ENCODE measurements at places on chromosomes 6 and 20.

DNA sequence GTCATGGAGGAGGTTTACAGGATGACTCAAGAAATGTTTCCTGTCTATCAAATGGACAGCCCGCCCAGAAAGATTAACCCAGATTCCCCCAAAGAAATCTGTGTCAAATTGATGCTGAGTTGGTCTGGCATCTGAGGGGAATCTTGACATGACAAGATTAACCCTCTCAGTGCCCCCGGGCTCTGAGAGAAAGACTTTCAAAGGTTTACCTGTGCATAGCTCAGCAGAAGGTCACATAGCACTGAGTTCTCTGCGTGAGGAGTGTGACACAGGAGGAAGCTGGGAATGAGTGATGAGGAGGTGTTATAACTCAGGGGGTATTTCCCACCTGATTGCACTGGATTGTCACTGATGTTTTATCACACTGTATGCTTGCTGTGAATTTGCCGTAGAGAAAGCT is 601.2 kb downstream of the DHX35 start:
- no peak for DNase-seq

GRCh38 chr6:170347091-170347490 is 40.5 kb downstream of the FAM120B start:
- no peak for DNase-seq

- no peak for DNase-seq
Measured at GRCh38 chr6:29631860-29632731, 887 bp downstream of the GABBR1 start.

DNA sequence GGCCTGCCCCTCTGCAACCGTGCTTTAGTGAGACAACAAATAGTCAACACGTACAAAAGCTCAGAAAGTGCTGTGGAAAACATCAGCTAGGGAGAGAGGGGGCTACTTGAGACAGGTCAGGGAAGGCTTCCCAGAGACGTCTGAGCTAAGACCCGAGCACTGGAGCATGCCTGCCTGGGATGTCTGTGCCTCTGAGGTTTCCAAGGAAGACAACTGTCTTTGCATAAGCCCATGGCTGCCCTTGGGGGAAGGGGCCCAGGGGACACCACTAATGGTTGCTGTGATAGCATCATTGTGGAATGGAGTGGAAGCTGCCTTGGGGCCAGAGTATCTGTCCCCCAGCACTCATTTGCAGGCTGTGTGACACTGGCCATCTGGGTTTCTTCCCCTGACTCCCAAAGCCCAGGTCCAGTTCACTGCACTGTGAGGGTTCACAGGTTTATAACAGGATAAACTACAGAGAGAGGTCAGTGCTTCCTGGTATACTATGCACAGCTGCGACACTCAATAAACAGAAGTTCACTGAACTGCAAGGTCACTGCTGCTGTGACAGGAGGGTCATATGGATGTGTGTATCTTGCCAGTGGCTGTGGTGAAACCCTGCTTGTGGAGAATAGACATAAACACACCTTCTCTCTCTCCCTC is 1.5 kb upstream of the ARFGEF2 start:
- no peak for DNase-seq

DNA sequence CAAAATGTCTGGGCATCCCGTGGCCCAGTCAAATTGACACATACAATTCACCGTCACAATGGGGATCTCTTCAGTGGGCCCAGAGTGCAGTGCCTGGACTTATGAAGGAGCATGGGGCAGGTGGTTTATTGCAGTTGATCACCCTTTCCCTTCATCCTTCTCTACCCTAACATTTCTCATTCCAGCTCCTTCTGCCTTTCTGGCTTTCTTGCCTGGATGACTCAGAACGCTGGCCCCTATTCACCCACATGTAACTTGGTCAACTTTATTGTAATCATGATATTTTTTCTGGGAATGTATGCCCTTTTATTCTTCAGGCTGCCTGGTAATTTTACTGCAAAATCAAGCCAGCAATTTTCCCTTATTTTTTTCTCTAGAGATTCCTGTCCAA is 179.9 kb upstream of the DTNBP1 start:
- DNase-seq, result no peak

GRCh38 chr6:22239261-22239921 is 57.4 kb downstream of the PRL start:
- DNase-seq, result no peak

GRCh38 chr20:22055981-22056380 is 350.5 kb downstream of the PAX1 start:
- DNase-seq, result no peak

DNA sequence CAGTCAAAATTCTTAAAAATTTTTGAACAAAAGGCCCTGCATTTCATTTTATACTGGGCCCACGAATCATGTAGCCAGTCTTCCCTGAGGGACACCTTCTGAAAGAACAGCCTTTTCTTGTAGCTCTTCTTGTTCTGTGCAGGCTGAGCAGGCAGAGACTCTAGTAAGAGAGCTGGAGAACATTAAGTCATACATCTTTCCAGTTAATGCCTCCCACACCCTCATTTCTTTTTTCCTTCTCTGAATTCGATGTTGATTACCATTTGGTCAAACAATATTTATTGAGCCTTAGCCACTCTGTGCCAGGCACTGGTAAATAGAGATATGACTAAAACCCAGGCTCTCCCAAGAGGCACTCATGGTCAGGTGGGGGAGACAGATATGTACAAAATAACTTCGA is 33.6 kb downstream of the METTL24 start:
- no peak for DNase-seq

- no peak for DNase-seq
Measured at GRCh38 chr6:45138765-45139164, 189.4 kb upstream of the RUNX2 start.

DNA sequence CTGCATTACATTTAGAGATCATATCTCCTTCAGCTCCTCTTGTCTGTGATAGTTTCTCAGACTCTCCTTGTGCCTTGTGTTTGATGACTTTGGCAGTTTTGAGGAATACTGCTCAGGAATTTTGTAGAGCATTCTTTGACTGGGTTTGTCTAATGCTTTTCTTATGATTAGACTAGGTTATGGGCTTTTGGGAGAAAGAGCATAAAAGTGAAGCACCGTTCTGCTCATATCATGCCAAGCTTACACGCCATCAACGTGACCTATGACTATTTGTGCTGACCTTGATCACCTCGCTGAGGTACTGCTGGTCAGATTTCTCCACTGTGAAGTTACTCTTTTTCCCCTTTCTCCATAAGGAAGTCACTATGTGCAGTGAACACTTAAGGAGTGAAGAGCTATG is 256.0 kb downstream of the LY86 start:
- DNase-seq, result no peak

- no peak for DNase-seq
Measured at GRCh38 chr6:33430334-33430733, 10.5 kb downstream of the SYNGAP1 start.

DNA sequence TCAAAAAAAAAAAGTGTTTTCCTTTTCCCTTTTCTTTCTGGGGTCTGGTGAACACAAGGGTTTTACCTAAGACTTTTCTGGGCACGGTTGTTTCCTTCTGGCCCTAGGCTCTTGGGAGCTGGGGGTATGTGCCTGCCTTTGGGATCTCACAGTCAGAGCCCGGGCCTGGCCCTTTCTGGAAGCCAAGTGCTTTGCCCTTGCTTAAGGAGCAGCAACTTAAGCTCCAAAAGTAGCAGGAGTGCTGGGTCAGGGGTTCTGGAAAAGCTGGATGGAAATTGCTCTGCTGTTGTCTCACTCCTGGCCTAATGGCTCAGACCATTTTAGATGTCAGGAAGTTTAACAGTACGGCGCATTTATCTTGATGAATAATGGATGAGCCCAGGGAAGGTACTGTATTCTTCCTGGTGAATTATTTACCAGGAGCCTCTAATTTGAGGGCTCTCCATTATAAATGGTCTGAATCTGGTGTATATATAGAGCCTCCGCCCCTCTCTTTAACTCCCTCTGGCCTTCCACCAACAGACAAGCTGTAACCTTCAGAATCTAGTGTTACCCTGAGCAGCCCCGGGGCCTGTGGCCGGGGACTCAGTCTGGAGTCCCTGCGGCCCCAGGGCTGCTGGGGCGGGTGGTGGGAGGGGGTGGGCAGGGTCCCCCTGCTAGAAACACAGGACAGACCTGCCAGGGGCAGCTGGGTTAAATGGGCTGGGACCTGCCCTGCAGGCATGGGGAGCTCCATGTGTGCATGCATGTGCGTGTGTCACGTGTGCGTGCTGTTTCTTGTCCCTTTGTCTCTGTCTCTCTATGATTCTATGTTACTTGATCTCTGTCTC is 37.5 kb downstream of the PTK7 start:
- no peak for DNase-seq

- peak; percentile 27 for DNase-seq
Measured at GRCh38 chr6:54291738-54292137, 16.5 kb upstream of the TINAG start.

DNA sequence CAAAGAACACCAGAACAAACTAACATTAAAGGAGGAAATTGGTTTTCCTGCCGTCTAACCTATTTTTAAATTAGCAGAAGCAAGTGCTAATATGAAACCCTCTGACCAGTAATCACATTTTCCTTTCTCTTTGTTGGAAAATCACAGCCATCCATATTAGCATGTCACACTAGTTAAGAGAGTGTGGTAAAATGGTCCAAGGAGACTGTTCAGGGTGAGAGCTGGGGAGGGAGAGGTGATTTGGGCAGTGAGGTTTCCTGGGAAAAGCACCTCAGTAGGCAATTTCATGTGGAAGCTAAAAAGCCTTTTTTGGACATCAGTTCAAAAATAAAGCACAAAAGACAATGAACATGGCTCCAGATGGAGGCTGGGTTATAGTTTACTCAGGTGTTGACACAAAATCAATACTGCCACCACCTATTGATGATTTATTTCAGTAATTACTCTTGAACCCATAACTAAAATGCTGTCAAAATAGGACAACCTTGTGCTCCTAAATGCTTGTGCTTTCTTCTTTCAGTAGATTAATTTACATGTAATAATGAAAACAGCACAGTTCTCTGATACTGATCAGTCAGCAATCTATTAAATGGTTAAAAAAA is 333.2 kb downstream of the SAMD5 start:
- no peak for DNase-seq

GRCh38 chr6:37523412-37523811 is 23.7 kb upstream of the CCDC167 start:
- no peak for DNase-seq

GRCh38 chr6:70280400-70280853 is 22.5 kb downstream of the COL9A1 start:
- no peak for DNase-seq

GRCh38 chr20:14865169-14865568 is 527.8 kb upstream of the FLRT3 start:
- DNase-seq, result no peak

GRCh38 chr6:9704989-9705388 is 709.9 kb downstream of the TFAP2A start:
- no peak for DNase-seq

DNA sequence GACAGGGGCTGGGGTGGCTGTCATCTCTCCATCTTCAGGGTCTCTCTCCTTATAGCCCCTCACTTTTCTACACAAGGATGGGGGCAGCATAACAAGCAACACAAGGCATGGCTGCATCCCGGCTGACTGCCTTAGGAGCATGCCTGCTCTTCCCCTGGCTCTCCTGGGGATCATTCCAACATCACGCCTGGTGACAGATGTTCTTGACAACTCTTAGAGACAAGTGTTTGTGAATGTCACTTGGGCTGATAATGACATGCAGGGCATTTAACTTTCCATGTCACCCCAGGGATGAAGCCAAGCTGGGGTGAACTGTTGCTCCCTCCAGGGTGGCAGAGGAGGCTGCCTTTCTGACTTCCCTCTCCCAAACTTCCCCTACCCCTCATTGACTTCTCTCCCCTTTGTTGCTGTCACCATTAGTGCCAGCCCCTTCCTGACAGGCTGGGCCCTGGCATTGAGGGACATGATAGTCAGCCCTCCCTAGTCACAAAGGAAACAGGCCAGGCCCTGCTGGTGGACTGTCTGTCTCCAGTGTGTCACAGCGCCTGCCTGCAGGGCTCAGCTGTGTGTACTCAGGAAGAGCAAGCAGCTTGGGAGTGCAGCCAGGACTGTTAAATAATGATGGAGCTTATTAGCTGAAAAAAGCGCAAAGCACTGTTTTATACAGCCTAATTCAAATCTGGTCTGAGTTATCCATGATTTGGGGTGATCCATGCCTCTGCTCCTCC is 161.8 kb downstream of the LRFN2 start:
- no peak for DNase-seq

GRCh38 chr20:48198929-48199451 is 413.7 kb upstream of the SULF2 start:
- DNase-seq, result no peak

DNA sequence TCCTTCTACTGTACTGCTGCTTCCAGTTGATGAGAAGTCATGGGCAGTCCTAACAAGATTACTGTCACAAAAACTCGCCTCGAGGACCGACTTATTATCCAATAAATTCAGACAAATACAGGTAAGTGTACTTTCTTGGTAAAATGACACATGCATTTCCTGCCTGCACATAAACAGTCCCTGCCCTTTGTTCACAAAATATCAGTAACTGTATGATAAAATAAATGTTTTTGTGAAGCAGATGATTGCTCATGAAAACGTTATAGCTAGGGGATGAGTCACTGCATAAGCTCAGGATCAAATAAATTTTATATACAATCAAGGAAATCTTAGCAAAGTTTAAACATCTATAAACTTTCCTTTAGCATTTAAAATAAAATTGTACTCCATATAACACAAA is 164.5 kb upstream of the RIPOR2 start:
- no peak for DNase-seq

- DNase-seq, result peak; percentile 60
Measured at GRCh38 chr20:57672164-57672563, 37.7 kb downstream of the PMEPA1 start.

DNA sequence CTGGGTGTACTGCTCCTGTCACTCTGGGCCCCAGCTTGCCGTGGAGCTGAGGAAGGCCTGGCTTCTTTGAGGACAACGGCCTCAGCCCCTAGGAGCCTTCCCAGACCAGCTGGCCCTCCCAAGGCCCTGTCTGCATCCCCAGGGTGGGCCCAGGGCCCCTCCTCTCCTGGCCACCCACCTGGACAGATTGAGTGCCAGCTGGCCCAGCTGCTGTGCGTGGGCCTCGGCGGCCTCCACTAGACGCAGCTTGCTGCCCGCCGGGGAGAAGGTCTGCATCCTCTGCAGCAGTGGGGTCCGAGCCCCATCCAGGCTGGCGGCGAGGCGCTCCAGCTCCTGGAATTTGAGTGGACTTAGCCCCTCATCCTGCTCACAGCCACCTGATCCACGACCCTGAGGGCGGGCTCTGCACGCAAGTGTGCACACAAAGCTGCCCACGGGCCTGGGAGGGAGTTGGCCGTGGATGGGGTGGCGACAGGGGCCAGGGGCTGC is 14.4 kb downstream of the ADRM1 start:
- DNase-seq, result no peak

DNA sequence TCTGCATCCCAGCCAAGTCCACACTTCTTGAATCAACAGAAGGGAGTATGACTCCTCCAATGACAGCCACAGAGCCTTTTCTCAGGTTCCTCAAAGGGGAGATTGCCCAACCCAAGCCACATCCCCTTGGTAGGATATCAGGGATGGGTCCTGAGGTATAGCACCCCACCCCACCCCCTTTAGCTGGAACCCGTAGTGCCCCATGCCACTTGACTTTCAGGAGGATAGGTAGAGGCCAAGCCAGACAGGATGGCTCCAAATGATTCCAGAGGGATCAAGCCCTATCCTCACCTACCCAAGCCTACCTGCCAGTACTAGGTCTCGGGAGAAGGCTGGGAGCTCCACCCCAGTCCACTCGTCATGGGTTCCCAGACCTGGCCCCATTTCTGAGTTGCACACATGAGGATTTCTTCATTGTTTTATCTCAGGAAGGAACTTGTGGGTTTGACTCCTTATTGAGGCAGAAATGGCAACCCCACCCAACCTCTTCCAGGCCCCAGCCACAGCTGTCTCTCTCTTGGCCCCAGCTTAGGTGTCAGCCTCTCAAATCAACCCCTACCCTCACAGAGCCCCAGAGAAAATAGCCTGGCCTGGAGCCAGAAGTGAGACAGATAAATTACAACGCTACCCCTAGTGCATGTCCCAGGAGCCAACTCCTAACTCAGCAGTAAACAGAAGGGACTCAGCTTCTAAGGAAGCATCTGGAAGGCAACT is 3.6 kb downstream of the CCND3 start:
- DNase-seq, result no peak
